Pulmonary artery endothelial cell (primary cell): ENCODE measurements at places on chromosomes 2 and 18. TPM values are rescaled to one million over a fixed set of nuclear protein-coding genes. Genes with fewer than 3 reads are reported as not detected.

DNA sequence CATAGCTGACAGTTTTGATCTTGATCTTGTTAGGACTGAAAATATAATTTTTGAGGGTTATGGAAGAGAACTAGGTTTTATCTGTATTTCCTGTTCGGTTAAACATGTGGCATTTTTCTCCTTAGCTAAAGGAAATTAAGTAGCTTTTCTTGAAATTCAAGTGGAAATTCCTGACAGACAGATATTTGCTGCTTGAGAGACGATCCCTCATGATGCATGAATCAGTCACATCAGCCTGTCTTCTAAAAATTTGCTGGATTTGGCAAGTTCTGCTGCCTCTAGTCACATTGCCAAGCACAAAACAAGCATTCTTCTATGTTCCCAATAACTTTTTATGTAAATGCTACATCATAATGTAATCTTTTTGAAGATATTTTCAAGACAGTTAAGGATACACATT lies 201.8 kb upstream of the ATP5MC3 start:
- no peak for DNase-seq

Gene ZEB2
- 22.5 and 30.3 TPM in 2 replicates for total RNA-seq

GRCh38 chr2:11655495-11655894 lies 14.5 kb downstream of the NTSR2 start:
- no peak for DNase-seq

- no peak for DNase-seq
These were observed 1.4 kb downstream of the TOGARAM2 start for GRCh38 chr2:28982381-28982950.

GRCh38 chr2:120526997-120527945 lies 181.3 kb downstream of the INHBB start:
- no peak for DNase-seq

- DNase-seq = no peak
These were observed 422.2 kb downstream of the SETBP1 start for GRCh38 chr18:45102863-45103262.

DNA sequence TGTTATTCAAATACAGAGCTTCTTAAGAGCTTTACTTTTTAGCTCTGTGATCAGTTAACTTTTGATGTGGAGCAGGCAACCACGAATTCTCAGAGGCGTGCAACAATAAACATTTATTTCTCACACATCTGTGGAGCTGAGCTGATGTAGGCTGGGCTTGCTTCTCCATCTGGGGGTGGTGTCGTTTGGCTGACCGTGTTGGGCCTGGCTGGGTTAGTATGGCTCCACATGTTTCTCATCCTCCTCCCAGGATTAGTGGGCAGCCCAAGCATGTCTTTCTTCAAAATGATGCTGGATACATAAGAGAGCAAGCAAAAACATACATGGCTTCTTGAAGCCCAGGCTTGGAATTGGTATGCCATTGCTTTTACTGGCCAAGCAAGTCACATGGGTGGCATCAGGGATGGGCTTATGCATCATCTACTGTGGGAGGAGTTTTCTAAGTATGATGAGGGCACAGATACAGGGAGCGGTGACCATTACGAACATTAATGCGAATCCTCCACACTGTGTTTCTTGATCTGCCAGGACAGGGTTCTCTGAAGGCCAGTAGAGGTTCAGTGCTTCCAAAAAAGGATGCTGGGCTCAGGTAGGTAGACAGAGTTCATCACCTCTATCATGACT lies 157.0 kb upstream of the TNP1 start:
- DNase-seq = no peak

DNA sequence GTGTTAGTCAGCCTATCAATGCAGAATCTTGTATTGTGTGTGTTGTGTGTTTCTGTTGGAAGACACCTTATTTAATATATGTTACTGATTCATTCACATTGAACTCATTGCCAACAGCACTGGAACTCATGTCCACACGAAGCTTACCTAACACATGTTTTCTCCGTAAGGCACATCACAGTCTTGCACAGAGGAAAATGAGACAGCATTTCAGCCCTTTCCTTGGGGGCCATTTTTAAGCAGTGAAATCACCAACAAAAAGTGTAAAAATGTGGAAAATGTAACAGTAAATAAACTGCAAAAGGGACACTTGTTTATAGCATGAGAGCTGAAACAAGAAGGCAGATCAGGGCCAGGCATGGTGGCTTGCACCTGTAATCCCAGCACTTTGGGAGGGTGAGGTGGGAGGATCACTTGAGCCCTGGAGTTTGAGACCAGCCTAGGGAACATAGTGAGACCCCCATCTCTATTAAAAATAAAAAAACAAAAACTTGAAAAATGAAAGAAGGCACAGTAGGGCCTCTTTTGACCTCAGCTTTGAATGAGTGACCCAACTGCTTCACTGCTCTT lies 306.0 kb downstream of the MYCN start:
- no peak for DNase-seq

- DNase-seq = no peak
These were observed 519 bp downstream of the TEX261 start for GRCh38 chr2:70994009-70994698.

DNA sequence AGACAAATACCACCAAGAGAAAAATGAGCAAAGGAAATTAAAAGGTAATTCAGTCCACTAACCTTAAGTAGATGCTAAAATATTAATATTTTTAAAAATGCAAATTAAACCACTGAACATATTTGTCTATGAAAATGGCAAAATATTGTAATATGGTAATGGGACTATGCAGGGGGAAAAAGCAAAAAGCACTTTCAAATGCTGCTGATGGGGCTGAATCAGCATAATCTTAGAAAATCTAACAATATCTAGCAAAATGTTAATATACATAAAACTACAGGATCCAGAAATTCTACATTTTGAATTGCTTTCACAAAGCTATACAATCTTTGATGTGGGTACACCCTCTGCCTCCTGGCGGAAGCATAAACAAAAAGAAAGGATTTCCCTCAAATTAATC lies 86.9 kb upstream of the DTNB start:
- DNase-seq = no peak

DNA sequence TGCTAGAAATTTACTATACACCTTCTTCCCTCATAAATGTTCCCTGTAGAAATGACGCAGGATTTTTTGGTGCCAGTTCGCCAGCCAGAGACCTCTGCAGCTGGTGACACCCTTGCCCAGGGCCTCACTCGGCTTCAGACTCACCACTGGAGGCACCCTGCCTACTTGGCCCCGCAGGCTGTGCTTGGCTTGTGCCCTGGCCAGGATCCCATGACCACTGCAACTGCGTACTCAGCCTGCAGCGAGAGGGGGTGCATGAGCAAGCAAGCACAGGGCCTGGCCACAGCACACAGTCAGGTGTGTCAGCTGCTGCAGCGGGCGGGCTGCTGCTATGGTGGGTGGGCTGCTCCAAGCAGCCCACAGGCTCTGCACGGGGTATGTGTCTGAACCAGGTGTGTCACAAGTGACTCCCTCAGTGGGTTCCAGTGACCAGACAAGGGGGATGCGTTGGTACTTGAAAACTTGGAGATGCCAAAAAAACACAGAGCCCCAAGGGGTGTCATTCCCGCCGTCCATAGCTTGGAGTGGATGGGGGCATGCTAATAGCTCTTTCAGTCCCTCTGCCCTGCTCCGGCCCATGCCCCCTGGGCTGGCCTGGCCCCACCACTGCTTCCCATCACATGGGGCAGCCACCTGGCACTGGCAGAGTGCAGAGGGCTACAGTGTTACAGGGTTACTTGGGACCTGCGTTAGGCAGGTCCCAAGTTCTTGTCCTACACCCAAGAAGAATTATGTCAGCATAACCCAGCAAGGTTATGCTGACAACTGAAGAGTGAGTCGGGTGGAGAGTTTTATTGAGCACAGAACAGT lies 46.6 kb upstream of the TANC1 start:
- DNase-seq = no peak
